Left ventricle myocardium inferior (tissue), 1 donor: ENCODE measurements at places on chromosomes 13 and 19.

GRCh38 chr19:2795827-2796658 is 10.7 kb downstream of the THOP1 start:
- no peak for DNase-seq

DNA sequence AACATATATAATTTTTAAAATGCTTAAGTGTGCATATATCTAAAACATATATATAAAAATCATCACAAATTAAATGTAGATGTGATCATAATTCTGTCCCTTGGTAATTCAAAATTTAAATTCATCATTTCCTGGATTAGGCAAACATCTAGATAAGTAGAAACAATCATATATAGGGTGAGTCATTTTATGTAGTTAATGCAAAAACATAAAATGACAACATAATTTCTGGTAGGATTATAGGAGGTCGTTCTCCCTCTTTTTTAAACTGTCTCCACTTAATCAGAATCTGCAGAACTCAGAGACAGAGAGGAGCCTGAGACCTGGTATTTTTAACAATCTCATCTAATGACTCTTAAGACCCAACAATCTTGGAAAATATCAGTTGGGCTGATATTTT is 333.4 kb downstream of the KCTD12 start:
- DNase-seq = no peak

- no peak for DNase-seq
Measured at GRCh38 chr19:28297586-28298157, 915.3 kb downstream of the UQCRFS1 start.

GRCh38 chr13:24995225-24995804 is 100.6 kb upstream of the PABPC3 start:
- no peak for DNase-seq

- DNase-seq = no peak
Measured at GRCh38 chr13:49368688-49369087, 75.2 kb downstream of the CAB39L start.

- DNase-seq = no peak
Measured at GRCh38 chr19:51766461-51766860, 5.5 kb downstream of the FPR2 start.

- no peak for DNase-seq
Measured at GRCh38 chr13:91304741-91305140, 42.7 kb upstream of the MIR17HG start.

DNA sequence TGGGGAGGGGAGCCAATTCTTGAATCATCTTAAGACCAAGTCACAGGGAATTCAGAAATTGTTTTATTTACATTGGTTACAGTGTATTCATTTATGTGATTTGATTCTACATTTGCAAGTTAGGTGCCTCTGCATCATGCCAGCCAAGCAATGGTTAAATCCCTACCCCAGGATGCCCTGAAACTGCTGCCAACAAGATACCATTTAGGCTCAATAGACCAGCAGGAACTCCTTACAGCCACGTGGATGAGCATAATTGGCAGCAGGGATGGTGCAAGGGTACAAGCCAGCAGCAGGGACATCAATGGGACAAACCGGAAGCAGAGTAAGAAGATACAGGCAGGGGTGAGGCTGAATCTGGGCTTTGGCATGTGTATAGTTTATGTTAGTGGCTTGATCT is 72.4 kb upstream of the NBEA start:
- no peak for DNase-seq

- DNase-seq = no peak
Measured at GRCh38 chr13:51770681-51771417, 33.1 kb downstream of the DHRS12 start.

DNA sequence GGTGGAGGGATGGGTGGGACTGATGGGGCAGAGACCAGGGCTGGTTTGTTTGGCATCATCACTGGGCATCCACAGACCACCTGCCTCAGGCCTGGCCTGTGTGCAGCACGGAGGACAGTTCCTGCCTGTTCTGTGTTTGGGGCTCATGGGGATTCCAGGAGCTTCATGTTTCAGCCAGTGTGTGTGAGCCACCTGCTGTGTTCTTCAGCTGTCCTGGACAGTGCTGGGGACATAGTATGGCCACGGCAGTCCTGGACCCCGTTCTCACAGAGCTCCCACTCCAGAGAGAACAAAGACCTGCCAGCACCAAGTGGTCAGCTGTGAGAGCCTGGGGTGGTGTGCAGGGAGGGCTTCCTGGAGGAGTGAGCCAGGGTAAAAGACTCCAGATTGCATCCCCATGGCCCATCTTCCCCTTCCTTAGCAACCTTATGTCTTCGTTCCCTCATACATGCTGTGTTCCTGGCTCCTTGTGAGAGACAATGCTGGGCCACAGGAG is 2.0 kb upstream of the CCDC97 start:
- no peak for DNase-seq
